Activated CD4-positive, alpha-beta memory T cell treated with anti-CD3 and anti-CD28 coated beads, Interleukin-2, amount 10 ng/mL, durations not matched to agents 7 days and 5 days (primary cell): ENCODE measurements at places on chromosomes 12 and 14.

DNA sequence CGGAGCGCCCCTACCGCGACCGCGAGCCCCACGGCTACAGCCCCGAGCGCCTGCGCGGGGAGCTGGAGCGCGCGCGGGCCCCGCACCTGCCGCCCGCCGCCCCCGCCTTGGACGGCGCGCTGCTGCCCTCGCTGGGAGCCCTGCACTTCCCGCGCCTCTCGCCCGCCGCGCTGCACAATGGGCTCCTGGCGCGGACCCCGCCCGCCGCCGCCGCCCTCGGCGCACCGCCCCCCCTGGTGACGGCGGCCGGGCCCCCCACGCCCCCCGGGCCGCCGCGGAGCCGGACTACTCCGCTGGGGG, 27.0 kb downstream of the LRCOL1 start:
- DNase-seq, result no peak

DNA sequence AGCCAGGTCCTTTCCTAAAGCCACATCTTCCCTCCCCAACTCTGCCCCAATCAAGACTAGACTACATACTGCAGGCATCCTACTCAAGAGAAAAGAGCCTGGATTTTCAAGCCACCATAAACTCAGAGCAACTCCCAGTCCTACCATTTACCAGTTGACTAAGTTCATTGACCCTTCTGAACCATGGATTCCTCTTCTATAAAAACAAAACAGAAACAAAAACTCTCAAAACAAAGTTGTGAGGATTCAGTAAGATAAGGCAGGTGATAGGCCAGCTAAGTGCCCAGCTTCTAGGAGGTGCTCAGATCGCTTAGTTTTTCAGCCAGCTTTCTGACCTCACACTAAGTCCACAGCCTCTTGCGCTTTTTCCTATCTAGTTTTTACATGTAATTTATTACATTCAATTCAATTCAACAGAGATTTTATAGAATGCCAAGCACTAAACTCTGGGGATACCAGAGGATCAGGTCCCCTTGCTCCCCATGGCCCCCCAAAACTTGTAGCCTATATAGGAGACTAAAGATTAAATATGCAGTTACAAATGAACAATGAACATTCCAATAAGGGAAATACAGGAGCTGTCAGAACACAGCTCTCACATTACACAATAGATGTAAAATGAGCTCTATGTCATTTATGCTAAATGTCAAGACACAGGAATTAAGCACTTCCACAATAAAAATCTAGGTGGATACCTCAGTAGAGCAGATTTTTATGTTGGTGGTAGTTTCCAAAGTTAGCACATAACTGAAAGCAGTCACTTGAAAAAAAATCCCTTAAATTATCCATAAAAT, 104.5 kb upstream of the EGLN3 start:
- DNase-seq, result no peak

- DNase-seq, result no peak
Observed at GRCh38 chr12:75724928-75725312, 213.5 kb upstream of the KRR1 start.

DNA sequence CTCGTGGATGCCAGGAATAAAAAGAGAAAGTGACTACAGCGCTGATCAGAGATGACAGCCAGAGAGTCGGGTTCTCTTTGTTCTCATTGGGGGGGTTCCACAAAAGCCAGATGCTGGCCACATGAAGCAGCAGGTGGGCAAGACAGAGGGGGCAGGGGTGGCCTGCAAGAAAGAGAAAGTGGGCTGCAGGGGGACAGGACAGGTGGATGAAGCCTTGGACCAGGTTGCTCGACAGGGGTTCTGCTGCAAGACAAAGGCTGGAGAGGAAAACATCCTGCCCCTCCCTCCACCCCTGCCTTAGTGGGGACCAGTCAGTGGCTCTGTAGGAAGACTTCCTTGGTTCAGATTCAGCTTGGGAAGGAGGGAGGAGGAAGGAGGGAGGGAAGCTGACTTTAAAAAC, 126.2 kb downstream of the KSR2 start:
- no peak for DNase-seq

DNA sequence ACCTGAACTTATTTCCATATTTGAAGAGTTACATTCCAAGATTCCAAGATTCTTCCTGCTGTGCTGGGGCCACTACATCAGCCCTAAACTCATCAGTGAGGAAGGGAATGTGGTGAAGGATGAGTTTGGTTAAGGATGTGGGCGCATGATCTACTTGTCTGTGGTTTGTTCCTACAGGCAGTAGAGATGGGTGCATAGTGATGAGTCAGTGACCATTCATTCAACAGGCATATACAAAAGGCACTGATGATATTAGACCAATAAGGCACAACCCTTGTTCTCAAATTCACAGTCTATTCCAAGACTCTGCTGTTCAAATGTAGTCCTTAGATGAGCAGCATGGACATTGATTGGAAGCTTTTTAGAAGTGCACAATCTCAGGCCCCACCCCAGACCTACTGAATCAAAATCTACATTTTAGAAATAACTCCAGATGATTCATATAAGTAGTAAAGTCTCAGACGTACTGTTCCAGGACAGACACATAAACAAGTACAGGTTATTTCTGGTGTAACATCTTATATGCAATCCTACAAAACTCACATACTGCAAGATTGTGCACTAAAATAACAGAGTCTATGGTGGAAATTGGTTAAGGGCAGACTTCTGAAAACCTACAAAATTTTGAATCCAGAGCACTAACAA, 47.7 kb upstream of the MAP3K9 start:
- DNase-seq, result peak; percentile 43

DNA sequence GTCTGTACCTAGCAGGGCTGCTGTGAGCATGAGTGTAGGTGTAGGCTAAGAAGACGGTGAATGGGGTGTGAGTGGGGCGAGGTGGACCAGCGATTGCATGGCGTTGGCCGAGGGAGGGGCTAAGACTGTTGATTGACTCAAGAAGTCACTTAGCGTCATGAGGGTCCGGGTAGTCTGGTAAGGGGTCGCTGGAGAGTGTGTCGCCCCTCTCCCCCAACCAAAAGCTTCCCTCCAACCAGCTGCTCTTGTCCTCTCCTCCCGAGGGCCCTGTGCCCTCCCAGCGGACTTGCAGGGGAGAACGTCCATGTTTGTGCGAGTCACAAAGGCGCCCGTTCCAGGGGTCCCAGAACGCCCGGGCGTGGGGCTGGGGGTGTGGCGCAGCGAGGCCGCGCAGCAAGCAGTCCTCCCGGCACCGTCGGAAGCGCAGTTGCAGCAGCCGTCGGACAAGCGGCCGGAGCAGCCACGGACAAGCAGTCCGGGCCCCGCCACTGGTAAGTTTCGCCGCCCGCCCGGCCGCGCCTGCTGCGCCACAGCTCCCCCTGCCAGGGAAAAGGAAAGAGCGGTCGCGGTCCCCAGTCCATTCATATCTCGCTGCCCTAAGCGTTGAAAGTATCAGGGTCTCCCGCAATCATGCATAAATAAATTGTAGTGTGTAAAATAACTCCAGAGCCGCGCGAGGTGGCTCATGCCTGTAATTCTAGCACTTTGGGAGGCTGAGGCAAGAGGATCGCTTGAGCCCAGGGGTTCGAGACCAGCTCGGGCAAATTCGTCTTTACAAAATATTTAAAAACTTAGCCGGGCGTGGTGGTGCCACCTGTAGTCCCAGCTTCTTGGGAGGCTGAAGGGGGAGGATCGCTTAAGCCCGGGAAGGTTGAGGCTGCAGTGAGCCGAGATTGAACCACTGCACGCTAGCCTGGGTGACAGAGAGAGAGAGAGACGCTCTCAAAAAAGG, at the start of gene CCDC63:
TSS of gene CCDC63 (plus strand) at position 373 of the 952 bp plus-strand sequence. CDS start 5,968 bp downstream, outside the sequence.
- peak; percentile 28 for DNase-seq

GRCh38 chr12:66163289-66163688, 6.5 kb downstream of the TMBIM4 start:
- no peak for DNase-seq

GRCh38 chr14:72790887-72791566, 102.9 kb downstream of the DPF3 start:
- DNase-seq, result no peak

DNA sequence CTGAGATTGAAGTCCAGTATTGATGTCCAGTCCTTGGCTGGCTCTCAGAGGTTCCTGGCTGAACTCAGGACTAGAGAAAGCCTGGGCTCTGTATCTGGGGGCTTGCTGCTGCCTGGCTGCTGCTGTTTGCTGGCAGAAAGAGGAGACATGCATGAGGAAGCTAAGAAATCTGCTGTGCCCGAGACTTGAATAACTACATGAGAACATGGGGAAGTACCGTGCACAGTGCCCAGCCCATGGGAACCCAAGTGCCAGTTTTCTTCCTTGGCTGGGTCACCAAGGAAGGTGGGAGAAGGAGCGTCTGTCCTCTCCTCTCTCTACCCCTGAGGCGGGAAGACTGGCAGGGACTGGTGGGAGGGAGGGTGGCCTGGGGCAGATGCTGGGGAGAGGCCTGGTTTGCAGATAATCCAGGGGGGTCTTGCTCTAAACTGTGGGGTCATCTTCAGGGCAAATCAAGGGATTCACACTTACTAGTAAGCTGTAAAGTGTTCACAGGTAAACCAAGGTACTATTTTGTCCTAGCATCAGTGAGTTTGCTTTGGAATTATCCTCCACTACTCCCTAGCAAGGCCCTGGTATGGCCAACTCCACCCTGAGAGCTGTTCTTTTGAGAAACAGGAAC, 13.8 kb upstream of the ZFP36L1 start:
- DNase-seq, result no peak

DNA sequence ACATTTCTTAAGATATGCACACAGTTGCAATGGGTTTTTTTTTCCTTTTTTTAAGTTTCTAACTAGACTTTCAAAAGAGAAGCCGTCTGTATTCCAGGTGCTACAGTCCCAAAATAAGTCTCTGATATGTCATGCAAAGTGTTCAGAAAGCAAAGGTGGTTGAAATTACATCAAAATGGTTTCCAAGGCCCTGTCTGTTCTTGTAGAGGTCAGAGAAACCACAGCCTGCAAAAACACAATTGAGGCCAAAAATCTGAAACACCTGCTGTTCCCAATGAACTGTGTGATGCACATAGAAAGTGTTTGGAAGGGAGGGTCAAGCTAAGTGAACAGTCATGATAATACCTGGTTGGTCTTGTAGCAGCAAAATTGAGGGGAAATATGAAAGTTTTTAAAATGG, 91.0 kb downstream of the VRK1 start:
- DNase-seq, result no peak

DNA sequence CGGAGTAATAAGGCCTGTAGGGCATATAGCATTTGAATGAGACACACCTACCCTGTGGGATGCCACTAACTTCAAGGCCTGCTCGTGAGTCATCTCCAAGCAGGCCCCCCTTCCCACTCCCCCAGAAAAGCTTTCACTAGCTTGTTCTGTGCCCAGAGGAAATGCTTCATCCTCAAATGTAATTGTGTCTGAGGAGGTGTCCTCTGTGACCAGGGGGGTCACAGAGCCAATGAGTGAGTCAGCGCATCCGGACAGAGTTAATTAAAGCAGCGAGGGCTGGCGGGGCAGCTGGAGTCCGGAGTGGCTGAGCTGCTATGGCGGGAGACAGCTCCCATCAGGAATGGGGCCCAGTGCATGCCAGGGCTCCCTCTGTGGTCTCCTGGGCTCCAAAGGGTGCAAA, 27.0 kb upstream of the ESRRB start:
- DNase-seq, result no peak

DNA sequence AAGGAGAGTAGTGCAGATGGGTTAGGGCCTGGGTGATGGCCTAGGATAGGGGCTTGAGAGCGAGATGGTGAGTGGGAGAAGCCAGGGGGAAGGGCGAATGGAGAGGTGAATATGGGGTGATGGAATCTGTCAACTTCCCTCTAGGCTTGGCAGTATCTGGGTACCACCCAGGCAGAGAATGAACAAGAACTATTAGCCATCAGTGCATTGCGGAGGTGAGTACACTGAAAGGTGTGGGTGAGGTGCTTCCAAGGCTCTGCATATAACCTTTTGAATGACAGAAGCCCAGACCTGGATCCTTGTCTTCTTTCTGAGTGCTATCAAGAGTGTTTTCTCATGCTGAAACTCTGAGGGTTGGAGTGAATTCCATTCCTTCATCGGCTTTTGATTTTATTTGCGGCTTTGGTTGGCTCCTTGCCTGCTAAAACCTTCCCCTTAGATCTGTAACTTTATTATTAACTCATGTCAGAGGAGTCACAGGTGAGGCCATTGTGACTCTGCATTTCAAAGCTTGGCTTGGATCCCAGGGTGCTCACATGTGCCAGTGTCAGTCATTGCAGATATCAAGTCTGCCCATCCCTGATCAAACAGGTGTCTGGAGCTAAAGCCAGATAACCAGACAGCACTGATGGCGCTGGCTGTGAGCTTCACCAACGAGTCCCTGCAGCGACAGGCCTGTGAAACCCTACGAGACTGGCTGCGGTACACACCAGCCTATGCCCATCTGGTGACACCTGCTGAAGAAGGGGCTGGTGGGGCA, 18.6 kb downstream of the PEX5 start:
- DNase-seq, result no peak

DNA sequence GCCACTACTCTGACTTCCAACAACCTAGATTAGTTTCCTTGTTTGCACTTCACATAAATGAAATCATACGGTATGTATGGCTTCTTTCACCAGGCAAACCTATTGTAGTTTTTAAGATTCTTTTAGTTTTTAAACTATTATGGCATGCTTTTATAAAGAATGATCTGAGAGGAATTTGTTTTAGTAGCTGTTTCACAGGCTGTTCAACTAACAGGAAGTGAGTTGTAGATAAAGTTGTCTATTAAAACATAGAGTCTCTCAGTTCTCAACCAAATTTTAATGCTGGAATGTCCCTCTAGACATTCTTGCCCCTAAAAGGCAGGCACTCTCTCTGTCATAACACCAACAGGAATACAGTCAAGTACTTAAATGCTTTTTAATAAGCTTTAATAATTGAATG, 102.7 kb upstream of the DACT1 start:
- no peak for DNase-seq

GRCh38 chr12:127060933-127061332, 1206.0 kb upstream of the TMEM132C start:
- no peak for DNase-seq

GRCh38 chr14:92400579-92401444, 77.8 kb downstream of the SLC24A4 start:
- DNase-seq, result no peak

GRCh38 chr12:49706351-49707127, 666 bp downstream of the FMNL3 start:
- peak; percentile 28 for DNase-seq

GRCh38 chr12:16675438-16675837, 69.5 kb upstream of the LMO3 start:
- no peak for DNase-seq

GRCh38 chr12:84408936-84409335, 503.7 kb downstream of the SLC6A15 start:
- no peak for DNase-seq

DNA sequence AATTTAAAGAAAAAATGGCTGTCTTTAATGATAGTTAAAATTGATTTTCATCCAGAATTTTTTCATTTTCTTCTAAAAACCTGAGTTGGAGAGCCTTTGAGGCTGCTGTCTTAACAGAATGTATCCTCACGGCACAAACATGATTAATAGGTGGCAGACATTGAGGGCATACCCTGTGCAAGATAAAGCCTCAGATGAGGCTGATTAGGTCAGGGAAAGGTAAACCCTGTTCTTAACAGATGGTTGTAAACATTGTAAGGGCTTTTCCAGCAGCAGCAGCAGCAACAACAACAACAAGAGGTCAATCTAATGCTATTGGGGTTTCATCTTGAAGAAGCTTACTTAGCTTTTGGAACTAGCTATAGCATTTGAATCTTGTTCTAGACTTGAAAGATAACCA, 17.4 kb downstream of the GNG2 start:
- no peak for DNase-seq

GRCh38 chr14:90191154-90191553, 65.2 kb upstream of the PSMC1 start:
- no peak for DNase-seq
